ENCODE measurements at places on chromosomes 2 and 18.

DNA sequence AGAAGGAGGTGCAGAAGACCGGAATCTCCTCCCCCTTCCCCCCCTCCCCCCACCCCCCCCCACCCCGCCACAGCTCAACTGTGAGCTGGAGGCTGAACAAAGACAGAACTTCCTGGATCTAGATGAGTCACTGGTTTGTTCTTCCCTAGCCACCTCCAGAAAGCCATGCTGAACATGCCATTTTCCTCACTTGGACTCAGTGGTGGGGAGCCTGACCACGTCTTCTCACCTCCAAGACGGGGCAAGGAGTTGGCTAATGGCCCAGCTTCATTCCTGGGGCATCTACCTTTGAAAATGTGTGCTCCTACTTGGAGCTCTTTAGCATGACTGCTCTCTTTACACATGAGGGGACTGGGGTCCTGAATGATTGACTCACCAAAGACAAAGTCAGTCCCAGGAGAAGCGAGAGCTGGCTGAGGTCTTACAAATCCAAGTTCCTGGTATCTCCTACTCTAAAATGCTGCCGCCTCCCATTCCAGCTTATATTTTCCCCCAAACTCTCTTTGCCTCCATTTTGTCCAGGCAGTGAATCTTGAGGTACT is 22.6 kb upstream of the FZD5 start:
- DNase-seq, result peak; percentile 24

DNA sequence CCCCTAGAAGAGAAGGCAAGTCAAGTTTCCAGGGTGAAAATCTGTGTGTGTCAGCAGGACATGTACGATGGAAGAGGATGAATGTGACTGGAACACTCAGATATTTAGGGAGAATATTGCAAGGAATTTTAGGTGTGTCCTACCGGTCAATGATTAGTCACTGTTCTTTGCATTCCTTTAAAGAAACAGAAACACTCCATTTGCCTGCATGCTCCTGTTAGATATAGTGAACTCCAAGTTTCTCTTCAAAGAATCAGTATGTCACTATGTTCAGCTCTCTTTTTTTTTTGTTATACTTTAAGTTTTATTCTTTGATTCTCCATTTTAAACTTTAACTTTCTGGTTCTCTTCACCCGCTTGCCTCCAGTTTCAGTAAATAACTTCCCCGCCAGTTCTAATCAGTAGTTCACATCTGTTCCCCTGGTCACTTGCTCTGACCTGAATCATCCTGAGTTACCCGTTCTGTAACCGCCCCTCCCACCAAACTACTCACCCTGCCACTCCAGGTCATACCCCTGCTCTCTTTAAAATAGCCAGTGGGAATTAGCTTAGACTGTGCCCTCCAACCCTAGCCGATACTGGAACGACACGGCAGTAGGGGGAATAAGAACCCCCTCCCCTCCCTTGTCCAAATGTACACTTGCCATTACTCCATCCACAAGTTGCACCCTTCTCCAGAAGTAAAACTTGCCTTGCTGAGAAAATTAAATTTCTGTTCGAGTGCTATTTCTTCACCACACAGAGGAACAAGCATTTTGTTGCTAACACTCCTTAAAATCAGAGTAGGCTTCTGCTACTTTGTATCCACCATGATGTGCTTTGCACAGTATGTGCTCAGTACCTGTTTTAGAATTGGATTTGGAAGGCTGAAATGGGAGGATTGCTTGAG is 268.4 kb downstream of the METTL4 start:
- DNase-seq, result peak; percentile 60

- DNase-seq, result no peak
Measured at GRCh38 chr2:237717366-237718276, 81.0 kb upstream of the RBM44 start.

DNA sequence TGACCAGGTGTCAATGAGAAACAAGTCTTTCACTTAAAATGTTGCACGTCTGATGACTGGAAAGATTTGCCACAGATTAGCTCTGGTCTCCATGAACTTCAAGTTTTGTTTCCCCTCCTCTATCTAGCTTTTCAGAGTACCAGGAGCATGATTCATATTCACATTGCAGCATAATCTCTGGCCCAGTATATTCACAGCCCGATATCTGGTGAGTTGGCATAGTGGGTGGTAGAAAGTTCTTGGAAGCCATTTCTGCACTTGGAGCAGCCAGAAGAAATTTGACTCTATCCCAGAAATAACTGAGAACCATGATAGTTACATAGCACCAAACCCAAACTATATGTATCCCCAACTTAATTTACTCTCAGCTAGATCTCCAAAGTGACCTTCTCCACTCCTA is 503.9 kb downstream of the PID1 start:
- peak; percentile 71 for DNase-seq

DNA sequence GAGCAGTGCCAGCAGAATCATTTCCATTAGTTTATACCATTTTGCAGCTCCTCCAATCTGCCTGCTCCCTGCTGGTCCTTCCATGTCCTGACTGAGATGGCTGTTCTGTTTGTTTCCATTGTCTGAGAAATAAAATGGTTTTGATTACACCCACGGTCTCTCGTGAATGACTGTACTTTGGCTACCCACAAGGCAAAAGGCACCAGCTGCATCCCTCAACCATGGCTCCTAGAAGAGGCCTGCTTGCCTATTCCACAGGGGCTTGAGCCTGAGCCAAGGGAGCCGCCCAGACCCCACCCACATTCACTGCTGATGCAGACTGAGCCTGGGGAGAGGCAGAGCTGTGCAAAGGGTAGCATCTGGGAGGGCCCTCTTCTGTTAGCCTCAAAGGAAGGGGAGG is 31.2 kb downstream of the MARCHF4 start:
- peak; percentile 56 for DNase-seq

- DNase-seq, result no peak
Measured at GRCh38 chr18:67735506-67735905, 219.0 kb upstream of the DSEL start.

DNA sequence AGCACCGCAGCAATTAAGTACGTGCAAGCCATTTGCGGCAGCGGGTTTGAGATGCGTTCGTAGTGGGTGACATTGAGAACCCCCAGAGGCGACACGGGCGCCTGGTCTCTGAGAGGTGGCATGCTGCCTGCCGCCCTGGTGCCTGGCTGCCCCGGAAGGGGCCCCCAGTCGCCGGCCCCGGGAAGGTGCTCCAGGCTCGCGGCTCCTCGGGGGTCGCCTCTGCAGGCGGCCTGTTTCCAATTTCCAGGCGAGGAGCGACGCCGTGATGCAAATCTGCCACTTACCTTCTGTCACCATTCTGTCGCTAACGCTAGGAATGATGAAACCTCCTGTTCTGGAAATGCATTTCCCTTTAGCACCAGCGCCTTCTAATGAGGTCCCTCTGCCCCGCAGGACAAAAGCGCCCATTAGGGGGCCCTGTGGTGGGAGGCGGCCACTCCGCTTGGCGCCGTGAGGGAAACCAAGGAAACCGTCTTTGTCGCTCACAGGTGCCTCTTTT is 13.0 kb downstream of the KIF5C start:
- no peak for DNase-seq

DNA sequence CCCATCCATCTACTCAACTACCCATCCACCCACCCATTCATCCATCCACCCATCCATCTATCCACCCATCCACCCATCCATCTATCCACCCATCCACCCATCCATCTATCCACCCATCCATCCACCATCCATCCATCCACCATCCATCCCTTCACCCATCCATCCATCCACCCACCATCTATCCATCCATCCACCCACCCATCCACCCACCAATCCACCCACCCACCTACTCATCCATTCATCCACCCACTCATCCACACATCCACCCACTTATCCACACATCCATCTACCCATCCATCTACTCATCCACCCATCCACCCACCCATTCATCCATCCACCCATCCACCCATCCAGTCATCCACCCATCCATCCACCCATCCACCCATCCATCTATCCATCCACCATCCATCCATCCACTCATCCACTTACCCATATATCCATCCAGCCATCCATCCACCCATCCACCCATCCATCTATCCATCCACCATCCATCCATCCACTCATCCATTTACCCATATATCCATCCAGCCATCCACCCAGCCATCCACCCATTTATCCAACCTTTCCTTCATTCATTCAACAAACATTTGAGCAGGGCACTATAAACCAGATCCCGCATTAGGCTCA is 2.1 kb upstream of the NGEF start:
- DNase-seq, result no peak

- DNase-seq, result no peak
Measured at GRCh38 chr2:79082987-79083386, 4.8 kb downstream of the REG1B start.

- peak; percentile 79 for DNase-seq
Measured at GRCh38 chr18:45670281-45670962, 53.6 kb upstream of the SLC14A1 start.

GRCh38 chr2:39743269-39743776 is 35.7 kb downstream of the THUMPD2 start:
- DNase-seq, result no peak

- DNase-seq, result peak; percentile 1
Measured at GRCh38 chr18:53417003-53417402, 807.5 kb downstream of the MBD2 start.

GRCh38 chr2:198273660-198274059 is 469.3 kb downstream of the PLCL1 start:
- peak; percentile 28 for DNase-seq

- no peak for DNase-seq
Measured at GRCh38 chr18:75478996-75479880, 51.7 kb upstream of the SMIM21 start.

- no peak for DNase-seq
Measured at GRCh38 chr2:23824777-23825212, 102.1 kb downstream of the ATAD2B start.

- peak; percentile 36 for DNase-seq
Measured at GRCh38 chr18:6757931-6758330, 28.4 kb downstream of the ARHGAP28 start.

- no peak for DNase-seq
Measured at GRCh38 chr2:121330921-121331320, 45.9 kb upstream of the TFCP2L1 start.

Data from MG63 (cell line).